ENCODE measurements at places on chromosomes 1 and 21.

DNA sequence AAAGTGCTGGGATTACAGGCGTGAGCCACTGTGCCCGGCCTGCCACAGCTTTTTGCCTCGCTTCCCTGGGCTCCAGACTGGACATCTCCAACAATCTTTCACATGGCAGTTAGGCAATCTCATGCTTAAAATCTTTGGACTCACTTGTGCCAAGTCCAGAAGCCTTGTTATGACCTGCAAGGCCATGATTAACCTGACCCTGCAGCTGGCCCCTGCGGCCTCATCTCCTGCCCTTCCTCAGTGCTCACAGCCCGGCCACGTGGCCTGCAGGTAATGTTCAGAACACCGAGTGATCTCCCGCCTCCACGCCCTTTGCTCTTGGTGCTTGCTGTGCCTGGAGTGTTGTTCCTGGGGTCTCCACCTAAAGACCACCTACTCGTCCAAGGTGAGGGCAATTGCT lies 24.9 kb downstream of the FAAH start:
- no peaks in the 10 kb centered on the region for H3K27me3 ChIP-seq
- DNase-seq = no peak
- H3K4me3 ChIP-seq = no peak overlapping the region
- no peaks in the 10 kb centered on the region for H3K4me1 ChIP-seq

DNA sequence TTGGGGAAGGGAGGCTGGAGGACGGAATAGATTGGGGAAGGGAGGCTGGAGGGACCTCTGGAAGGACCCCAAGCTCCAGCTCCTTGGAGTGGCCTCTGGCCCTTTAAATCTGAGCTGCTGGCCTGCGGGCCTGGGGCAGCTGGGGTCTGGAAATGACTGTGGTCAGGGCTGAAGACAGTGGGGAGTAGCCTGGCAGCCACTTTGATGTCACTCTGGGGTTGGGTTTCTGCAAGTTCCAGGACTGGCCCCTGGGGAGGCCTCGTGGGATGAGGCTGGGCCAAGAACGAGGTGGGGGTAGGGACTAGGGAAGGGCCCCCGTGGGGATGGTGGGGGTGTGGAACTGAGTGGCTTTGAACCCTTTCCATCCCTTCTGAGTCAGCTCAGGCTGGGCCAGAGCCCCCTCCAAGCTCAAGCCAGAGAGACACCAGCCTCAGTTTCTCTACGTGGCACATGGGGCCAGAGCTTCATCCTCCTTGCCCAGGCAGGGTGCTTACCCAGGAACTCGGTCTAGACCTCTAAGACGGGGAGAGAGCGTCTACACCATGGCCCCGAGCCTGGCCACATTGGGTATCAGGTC lies 59.7 kb downstream of the ALPL start:
- no peaks in the 10 kb centered on the region for H3K36me3 ChIP-seq
- peaks cover 3% of the 10 kb centered on the region for H3K4me1 ChIP-seq
- no peaks in the 10 kb centered on the region for H3K27me3 ChIP-seq
- no peak overlapping the region for H3K4me3 ChIP-seq
- no peak for DNase-seq

- H3K27me3 ChIP-seq = no peaks in the 10 kb centered on the region
- no peak for DNase-seq
- H3K36me3 ChIP-seq = no peaks in the 10 kb centered on the region
- no peak overlapping the region for H3K27ac ChIP-seq
- no peak overlapping the region for H3K4me3 ChIP-seq
- no peaks in the 10 kb centered on the region for H3K4me1 ChIP-seq
Observed at GRCh38 chr1:79852004-79852403, 845.5 kb upstream of the ADGRL4 start.

DNA sequence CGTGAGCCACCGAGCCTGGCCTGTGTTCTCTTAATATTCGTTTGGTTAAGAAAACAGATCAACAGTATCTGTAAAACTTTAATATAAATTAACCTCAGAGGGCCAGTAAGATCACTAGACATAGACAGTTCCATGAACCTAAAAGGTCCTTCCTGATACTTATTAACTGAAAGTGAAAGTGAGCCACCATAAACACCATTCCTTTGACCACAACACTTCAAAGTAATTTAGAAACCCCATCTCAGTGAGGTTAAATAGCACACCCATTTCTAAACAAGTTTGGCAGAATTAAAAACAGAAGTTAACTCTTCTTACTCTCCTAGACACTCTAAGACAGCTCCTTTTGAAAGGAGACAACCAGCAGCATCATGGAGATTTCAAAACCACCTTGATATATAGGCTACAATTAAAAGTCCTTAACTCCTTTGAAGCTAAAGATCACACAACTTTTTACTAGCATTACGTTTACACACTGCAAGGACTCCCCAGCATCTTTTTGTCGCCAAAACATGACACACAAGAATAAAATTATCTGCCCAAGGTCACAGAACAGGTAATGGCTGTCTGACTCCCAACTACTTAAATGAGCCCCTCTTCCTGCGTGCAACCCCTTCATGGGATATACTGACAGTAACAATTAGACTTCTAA lies 2.2 kb downstream of the RNF19B start:
- no peaks in the 10 kb centered on the region for H3K36me3 ChIP-seq
- H3K4me1 ChIP-seq = no peaks in the 10 kb centered on the region
- DNase-seq = no peak
- peak overlapping the region; percentile 97 for H3K4me3 ChIP-seq
- no peaks in the 10 kb centered on the region for H3K27me3 ChIP-seq

DNA sequence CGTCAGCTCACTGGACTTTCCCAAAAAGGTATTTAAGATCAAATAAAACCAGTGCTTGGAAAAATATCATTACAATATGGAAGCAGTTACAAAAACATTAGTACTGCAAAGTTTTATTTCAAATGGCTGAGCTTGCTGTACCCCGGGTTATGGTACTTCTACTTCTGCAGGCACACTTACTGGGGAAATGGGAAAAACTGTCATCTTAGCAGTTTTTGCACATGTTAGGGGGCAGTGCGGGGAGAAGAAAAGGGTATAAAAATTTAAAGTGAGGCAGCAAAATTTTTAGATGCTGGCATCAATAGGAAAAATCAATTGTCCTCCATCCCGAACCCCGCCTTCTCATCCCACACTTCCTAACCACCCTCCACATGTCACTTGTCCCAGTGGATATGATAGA lies 133.4 kb downstream of the ATG4C start:
- H3K4me3 ChIP-seq = no peak overlapping the region
- H3K4me1 ChIP-seq = no peaks in the 10 kb centered on the region
- no peak for DNase-seq

GRCh38 chr1:227035316-227035715 lies 95.2 kb downstream of the COQ8A start:
- H3K4me1 ChIP-seq = no peaks in the 10 kb centered on the region
- H3K4me3 ChIP-seq = no peak overlapping the region
- peaks cover 68% of the 10 kb centered on the region for H3K36me3 ChIP-seq
- H3K27me3 ChIP-seq = no peaks in the 10 kb centered on the region
- no peak overlapping the region for H3K27ac ChIP-seq

- H3K36me3 ChIP-seq = no peaks in the 10 kb centered on the region
- H3K4me1 ChIP-seq = peaks cover 8% of the 10 kb centered on the region
- peak overlapping the region; percentile 60 for H3K4me3 ChIP-seq
Observed at GRCh38 chr1:16905110-16905867, 9.5 kb downstream of the RNU1-2 start.

GRCh38 chr1:210685295-210685650 lies 356.6 kb downstream of the HHAT start:
- no peak for DNase-seq
- H3K27me3 ChIP-seq = no peaks in the 10 kb centered on the region

DNA sequence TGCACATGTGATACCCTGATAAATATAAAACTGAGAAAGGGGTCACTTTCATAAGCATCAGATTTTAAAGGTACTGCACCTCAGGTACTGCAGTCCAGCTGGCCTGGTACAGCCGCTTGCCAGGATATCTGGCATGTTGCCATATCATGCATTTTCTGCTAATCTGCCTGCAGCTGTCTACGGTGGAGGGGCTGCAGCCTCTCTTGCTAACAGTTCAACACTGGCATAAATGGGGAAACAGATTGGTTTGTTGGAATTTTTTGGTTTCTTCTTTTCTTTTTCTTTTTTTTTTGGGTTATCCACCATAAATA lies 71.5 kb downstream of the MIS18A start:
- H3K27me3 ChIP-seq = no peaks in the 10 kb centered on the region
- no peak overlapping the region for H3K4me3 ChIP-seq
- H3K27ac ChIP-seq = no peak overlapping the region
- no peaks in the 10 kb centered on the region for H3K4me1 ChIP-seq

DNA sequence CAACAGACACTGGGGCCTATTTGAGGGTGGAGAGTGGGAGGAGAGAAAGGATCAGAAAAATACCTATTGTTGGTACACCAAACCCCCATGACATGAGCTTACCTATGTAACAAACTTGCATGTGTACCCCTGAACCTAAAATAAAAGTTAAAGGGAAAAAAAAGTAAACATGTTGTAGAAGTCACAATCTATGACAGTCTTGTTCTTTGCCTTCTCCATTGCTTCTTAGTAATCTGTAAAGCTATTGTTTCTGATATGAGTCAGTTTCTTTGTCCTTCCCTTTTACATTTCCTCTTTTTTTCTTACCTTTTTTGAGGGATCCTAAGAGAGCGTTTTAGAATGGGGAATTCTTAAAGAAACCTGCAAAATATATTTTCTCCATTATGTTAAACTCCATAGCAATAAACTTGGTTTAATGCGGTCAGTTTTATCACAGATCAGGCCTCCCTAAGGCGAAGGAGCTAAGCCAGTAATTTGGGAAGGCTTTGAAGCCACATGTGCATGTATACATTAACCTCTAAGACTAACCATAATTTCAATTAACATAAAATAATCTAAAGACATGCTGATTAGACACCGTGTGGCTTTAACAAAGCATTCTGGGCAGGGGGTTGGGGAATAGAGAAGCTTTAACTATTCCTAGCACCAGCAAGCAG lies 77.8 kb upstream of the C1orf105 start:
- no peak for DNase-seq
- H3K27ac ChIP-seq = peak overlapping the region; percentile 67
- H3K27me3 ChIP-seq = no peaks in the 10 kb centered on the region
- peaks cover 8% of the 10 kb centered on the region for H3K4me1 ChIP-seq

- DNase-seq = no peak
- H3K4me1 ChIP-seq = no peaks in the 10 kb centered on the region
- peak overlapping the region; percentile 58 for H3K27ac ChIP-seq
- peak overlapping the region; percentile 58 for H3K4me3 ChIP-seq
Observed at GRCh38 chr1:44406737-44407429, 1.8 kb downstream of the RNF220 start.

DNA sequence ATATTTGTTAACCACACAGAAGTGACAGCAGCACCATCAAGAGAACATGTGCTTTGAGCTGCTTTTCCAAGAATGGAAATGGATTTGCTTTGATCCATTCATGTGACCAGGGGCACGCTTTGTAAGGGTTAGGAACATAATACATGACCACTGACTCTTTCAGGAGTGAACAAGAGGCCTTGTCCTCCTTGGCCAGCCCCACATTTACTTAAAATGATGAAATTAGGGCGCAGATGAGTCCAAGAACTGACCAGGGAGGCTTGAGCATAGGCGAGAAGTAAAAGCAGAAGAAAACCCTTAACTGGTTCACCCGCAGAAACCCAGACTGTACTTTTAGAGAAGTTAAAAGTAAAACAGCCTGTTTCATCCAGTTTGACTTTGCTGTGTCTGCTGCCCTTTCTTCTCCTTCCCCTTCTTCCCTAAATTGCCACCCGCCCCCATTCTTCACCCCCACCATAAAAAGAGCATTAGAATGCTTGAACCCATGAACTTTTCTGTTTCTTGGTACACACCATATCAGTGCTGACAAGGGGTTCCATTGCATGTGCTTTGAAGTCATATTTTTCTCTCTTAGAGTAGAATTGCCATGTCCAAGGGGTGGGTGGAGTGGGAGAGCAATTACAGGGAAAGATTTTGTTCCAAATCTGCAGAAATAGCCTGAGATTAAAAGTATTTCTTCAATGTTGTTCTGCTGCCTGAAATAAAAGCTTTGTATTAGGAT lies 2.6 kb upstream of the GLUL start:
- H3K4me1 ChIP-seq = no peaks in the 10 kb centered on the region
- H3K4me3 ChIP-seq = no peak overlapping the region
- H3K36me3 ChIP-seq = peaks cover 19% of the 10 kb centered on the region
- peak overlapping the region; percentile 33 for H3K27ac ChIP-seq

DNA sequence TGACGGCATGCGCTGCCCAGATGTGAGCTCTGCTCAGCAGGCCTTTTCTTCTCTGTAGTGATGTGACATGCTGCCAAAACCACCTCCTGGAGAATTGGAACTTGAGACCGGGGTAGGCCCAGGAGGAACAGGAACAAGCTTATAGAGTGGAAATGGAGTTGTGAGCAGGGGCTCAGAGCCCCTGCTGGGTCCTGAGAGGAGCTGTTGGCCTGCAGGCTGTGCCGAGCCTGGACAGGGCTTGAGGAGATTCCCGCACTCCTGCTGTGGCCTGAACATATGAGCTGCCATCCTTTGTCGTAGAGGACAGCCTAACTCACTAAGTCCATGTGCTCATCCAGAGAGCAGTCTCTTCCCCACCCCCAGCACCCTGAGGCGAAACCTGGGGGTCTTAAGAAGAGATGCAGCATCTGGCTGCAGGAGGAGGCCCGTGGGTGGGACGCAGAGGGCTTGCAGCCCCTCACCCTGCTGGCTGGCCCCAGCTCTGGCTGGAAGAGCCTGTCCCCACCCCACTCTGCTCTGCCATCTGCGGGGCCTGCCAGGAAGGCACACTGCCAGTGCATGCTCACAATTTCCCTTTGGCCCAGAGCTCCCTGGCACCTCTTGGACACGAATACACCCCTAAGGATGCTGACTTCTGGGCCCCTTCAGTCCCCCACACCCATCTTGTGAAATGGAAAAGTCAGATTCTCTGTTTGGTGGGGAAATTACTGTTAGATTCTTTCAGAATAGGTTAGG lies 42.5 kb downstream of the PTPRF start:
- no peaks in the 10 kb centered on the region for H3K4me1 ChIP-seq
- no peaks in the 10 kb centered on the region for H3K36me3 ChIP-seq
- no peak overlapping the region for H3K27ac ChIP-seq

- H3K4me1 ChIP-seq = no peaks in the 10 kb centered on the region
- no peak overlapping the region for H3K4me3 ChIP-seq
- H3K27me3 ChIP-seq = no peaks in the 10 kb centered on the region
- DNase-seq = no peak
- H3K27ac ChIP-seq = no peak overlapping the region
Observed at GRCh38 chr1:19315378-19316198, 3.5 kb downstream of the SLC66A1 start.

DNA sequence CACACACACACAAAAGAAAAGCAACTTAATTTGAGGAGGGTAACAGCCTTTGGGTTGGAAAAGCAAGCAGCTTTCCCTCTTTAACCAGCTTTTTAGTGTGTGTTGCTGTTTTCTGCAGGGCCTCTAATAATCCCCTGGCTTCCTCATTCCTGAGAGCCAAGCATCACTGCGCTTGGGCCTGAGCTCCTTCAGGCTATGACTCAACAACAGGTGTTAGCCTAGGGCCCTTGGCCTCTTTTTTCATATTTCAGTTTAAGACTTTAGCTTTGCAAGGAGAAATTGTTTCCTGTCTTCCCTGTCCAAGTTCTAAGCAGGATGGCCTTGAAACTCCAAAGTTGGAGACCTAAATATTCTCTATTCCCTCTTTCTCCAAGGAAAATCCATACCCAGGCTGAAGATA lies 26.2 kb upstream of the SNX27 start:
- H3K27me3 ChIP-seq = no peaks in the 10 kb centered on the region
- H3K4me1 ChIP-seq = no peaks in the 10 kb centered on the region
- H3K4me3 ChIP-seq = no peak overlapping the region
- DNase-seq = no peak
- no peak overlapping the region for H3K27ac ChIP-seq
- no peaks in the 10 kb centered on the region for H3K36me3 ChIP-seq

GRCh38 chr1:997993-998744 lies 1.7 kb downstream of the HES4 start:
- H3K4me3 ChIP-seq = peak overlapping the region; percentile 70
- H3K27ac ChIP-seq = no peak overlapping the region
- no peak for DNase-seq
- no peaks in the 10 kb centered on the region for H3K27me3 ChIP-seq

- DNase-seq = no peak
- no peaks in the 10 kb centered on the region for H3K4me1 ChIP-seq
- H3K27me3 ChIP-seq = no peaks in the 10 kb centered on the region
- H3K36me3 ChIP-seq = no peaks in the 10 kb centered on the region
- H3K27ac ChIP-seq = no peak overlapping the region
Observed at GRCh38 chr1:214067853-214068703, 80.3 kb downstream of the PROX1 start.
